ENCODE measurements at places on chromosomes 11 and 22.

GRCh38 chr22:40834619-40835018 is 15.5 kb upstream of the SLC25A17 start:
- DNase-seq: no peak

- no peak for DNase-seq
Observed at GRCh38 chr22:44548981-44549380, 50.9 kb upstream of the RTL6 start.

- no peak for DNase-seq
Observed at GRCh38 chr11:44916331-44916730, 34.4 kb downstream of the TP53I11 start.

GRCh38 chr22:49815641-49816091 is 12.0 kb downstream of the BRD1 start:
- no peak for DNase-seq

- no peak for DNase-seq
Observed at GRCh38 chr11:117295438-117296137, 4.4 kb downstream of the BACE1-AS start.

DNA sequence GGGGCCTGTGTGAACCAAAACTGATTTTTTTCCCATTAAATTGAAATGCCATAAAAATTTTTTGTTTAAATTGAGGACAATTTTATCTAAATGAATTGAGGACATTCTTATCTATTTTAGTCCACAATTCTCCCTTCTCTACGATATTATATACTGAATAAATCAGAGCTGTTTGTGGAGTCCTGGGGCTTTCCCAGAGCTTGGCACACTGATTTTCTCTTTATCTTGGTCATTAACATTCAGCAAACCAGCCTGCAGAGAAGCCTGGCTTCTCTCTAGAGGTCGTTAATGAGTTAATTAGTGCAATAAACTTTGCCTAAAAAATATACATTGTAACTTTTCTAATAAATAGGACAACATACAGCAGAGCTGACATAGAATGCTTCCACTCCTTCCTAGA is 615.7 kb downstream of the NELL1 start:
- no peak for DNase-seq

DNA sequence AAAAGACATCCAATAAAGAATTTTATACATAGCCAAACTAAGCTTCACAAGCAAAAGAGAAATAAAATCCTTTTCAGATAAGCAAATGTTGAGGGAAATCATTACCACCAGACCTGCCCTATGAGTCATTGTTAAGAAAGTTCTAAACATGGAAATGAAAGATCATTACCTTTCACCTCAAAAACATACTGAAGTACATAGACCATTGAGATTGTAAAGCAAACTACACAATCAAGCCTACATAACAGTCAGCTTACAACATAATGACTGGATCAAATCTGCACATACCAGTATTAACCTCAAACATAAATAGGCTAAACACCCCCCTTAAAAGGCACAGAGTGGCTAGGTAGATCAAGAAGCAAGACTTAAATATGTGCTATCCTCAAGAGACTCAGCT is 501.0 kb upstream of the LUZP2 start:
- no peak for DNase-seq

Data from SIG-M5 (cell line).